ENCODE measurements at places on chromosomes 5 and 9. TPM values are rescaled to one million over a fixed set of nuclear protein-coding genes. Genes with fewer than 3 reads are reported as not detected.

Gene LCNL1
- 2.9 TPM for total RNA-seq

Gene ANKS6
- 10.0 TPM for total RNA-seq

Gene GRIA1
- total RNA-seq = not detected

Gene IRX2
- not detected for total RNA-seq

- H3K4me1 ChIP-seq = no peaks in the 10 kb centered on the region
- DNase-seq = no peak
- no peak overlapping the region for H3K27ac ChIP-seq
- no peaks in the 10 kb centered on the region for H3K36me3 ChIP-seq
Measured at GRCh38 chr9:118643118-118643517, 726.1 kb downstream of the BRINP1 start.

DNA sequence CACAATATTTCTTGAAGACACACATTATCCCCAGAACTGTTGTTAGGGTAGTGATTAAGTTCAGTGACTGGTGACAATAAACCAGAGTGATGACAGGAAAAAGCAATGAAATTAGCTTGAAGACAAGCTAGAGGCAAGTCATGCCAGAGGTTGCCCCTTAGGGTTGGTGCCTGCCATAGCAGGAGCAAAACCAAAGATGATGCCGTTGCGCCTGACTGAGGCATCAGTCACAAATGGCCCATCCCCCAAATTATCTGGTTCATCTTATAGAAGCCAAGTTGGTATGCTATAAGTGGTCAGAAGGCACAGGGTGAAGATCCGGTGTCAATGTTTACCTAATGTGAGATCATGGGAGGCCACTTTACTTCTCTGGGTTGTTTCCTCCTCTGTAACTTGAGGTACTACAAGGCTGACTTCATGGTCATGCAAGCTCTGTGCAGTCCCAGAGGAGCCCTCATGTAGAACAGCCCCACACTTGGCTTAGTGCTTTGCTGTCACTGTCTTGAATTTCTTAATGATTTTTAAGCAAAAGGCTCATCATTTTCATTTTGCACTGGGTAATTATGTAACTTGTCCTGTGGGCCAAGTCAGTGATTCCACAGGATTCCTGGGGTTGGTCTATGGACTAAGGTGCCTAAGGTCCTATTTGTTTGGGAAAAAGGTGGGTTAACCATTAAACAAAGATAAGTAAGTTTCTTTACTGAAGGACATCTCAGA, 211.3 kb downstream of the MAN2A1 start:
- no peaks in the 10 kb centered on the region for H3K36me3 ChIP-seq
- DNase-seq = no peak
- H3K27me3 ChIP-seq = peaks cover 15% of the 10 kb centered on the region
- H3K4me3 ChIP-seq = no peak overlapping the region

- no peak for DNase-seq
- H3K27me3 ChIP-seq = peaks cover 32% of the 10 kb centered on the region
- no peaks in the 10 kb centered on the region for H3K36me3 ChIP-seq
- H3K27ac ChIP-seq = no peak overlapping the region
Measured at GRCh38 chr9:77604316-77604715, 43.8 kb downstream of the GNA14 start.

DNA sequence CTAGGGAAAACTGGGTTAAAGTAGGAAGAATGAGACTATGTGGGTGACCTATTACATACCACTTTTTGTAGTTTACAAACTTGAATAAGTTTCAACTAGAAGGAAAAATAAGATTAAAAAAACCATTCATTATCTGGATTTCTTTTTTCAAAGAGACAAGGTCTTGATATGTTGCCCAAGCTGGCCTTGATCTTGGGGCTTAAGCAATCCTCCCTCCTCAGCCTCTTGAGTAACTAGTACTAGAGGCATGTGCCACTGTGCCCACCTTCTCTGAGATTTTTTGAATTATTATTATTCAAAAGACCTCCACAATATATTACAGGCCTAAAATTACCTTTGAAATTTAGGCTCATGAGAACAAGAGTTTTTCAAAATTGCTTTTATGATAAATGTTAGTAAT, 63.2 kb downstream of the NR2F1-AS1 start:
- no peak overlapping the region for H3K27ac ChIP-seq
- H3K4me3 ChIP-seq = no peak overlapping the region
- no peak for DNase-seq
- no peaks in the 10 kb centered on the region for H3K36me3 ChIP-seq

- H3K27me3 ChIP-seq = peaks cover 7% of the 10 kb centered on the region
- H3K4me3 ChIP-seq = no peak overlapping the region
- DNase-seq = no peak
Measured at GRCh38 chr9:6566409-6567139, 79.0 kb downstream of the GLDC start.

- H3K27me3 ChIP-seq = no peaks in the 10 kb centered on the region
- no peak overlapping the region for H3K4me3 ChIP-seq
- H3K36me3 ChIP-seq = no peaks in the 10 kb centered on the region
- peak; percentile 4 for DNase-seq
Measured at GRCh38 chr9:137465720-137466388, 6.7 kb upstream of the NSMF start.

GRCh38 chr5:146626936-146627335, 110.9 kb upstream of the GPR151 start:
- H3K36me3 ChIP-seq = peaks cover 9% of the 10 kb centered on the region
- H3K4me3 ChIP-seq = no peak overlapping the region
- DNase-seq = no peak
- H3K27ac ChIP-seq = no peak overlapping the region

GRCh38 chr5:96663608-96664007, 1.4 kb downstream of the CAST start:
- H3K27me3 ChIP-seq = no peaks in the 10 kb centered on the region
- no peaks in the 10 kb centered on the region for H3K36me3 ChIP-seq
- H3K4me1 ChIP-seq = peaks cover 45% of the 10 kb centered on the region
- DNase-seq = no peak
- H3K27ac ChIP-seq = peak overlapping the region; percentile 99

- no peak for DNase-seq
- peak overlapping the region; percentile 96 for H3K4me3 ChIP-seq
- peaks cover 48% of the 10 kb centered on the region for H3K4me1 ChIP-seq
- no peaks in the 10 kb centered on the region for H3K36me3 ChIP-seq
- peaks cover 20% of the 10 kb centered on the region for H3K27me3 ChIP-seq
Measured at GRCh38 chr9:75891771-75892215, 1.3 kb downstream of the PCSK5 start.

DNA sequence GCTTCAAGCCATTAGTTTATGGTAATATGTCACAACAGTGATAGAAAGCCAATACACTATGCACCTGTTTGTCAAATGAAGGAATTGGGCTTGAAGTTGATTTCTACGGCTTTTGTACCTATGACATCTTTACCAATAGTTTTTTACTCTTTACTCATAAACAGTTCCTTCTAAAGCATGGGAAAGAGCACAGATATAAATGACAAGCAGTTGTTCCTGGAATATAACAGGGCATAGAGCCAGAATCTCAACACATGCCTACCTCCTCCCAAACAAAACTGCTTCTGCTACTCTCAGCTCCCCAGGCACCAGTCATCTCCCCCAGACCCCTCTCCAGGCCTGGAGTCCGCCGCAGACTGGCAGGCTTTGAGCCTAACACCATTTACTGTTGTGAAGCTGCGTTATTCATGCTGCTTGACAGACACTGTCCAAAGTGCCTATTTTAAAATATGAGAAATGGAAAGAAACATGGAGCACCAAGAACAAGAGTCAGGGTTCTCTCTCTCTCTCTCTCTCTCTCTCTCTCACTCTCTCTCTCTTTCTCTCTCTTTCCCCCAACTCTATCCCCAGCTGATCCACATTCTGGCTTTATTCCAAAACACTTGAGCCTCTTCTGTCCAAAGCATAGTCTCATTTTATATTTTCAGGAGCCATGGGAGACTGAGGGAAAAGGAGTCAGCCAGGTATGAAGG, 111.6 kb downstream of the ADRB2 start:
- no peak overlapping the region for H3K4me3 ChIP-seq
- peaks cover 2% of the 10 kb centered on the region for H3K36me3 ChIP-seq
- DNase-seq = no peak
- no peaks in the 10 kb centered on the region for H3K4me1 ChIP-seq
- H3K27ac ChIP-seq = no peak overlapping the region

Data from T-helper 17 cell (primary cell).